ENCODE measurements at places on chromosomes 11 and 22.

- DNase-seq: no peak
Measured at GRCh38 chr22:50702821-50703725, 30.4 kb downstream of the SHANK3 start.

GRCh38 chr11:18193010-18193409, 20.4 kb downstream of the MRGPRX4 start:
- DNase-seq: no peak

DNA sequence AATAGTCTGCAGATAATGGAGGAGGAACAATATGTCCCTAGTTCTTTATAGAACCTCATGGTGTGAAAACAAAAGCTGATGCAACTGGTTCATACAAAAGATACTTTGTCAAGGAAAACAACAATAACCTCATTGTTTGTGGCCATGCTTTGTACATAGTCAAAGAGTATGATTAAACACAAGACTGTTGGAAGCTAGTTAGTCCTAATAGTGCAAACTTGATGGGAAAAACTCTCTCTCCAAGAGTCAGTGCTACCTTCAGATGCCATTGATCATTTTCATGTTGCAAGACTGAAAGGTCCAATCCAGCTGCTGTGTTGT, 20.1 kb upstream of the PLAAT2 start:
- no peak for DNase-seq

DNA sequence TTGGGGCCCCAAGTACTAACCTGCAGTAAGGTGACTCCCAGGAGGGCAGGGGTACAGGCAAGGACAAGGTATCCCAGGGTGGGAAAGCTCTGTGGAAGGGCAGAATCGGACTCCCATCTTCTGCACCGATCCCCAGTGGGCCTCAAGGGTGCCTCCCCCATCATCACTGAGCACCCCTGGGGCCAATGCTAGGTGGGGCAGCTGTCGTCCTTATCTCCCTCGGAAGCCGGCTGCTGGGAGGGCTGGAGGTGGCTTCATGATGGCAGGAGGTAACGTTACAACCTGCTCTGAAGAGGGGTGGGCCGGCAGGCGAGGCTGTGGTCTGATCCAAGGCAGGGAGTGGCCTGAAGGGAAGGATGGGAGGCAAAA, 87.6 kb upstream of the LINC01488 start:
- DNase-seq: no peak

DNA sequence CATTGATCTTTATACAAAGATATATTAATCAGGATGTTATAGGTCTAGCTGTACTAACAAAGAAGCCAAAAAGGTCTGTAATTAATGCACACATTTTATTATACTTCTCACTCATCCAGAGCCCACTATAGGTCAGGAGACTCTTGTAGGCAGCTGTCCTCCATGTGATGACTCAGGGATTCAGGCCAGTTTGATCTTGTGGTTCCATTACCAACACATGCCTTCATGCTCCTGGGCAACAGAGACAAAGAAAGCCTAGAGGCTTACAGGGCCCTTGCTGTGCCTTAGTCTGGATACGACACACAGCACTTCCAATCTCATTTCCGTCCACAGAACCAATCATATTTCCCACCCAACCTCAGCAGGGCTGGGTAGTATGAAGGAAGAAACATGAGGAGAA, 150.3 kb upstream of the NCAM1 start:
- no peak for DNase-seq

DNA sequence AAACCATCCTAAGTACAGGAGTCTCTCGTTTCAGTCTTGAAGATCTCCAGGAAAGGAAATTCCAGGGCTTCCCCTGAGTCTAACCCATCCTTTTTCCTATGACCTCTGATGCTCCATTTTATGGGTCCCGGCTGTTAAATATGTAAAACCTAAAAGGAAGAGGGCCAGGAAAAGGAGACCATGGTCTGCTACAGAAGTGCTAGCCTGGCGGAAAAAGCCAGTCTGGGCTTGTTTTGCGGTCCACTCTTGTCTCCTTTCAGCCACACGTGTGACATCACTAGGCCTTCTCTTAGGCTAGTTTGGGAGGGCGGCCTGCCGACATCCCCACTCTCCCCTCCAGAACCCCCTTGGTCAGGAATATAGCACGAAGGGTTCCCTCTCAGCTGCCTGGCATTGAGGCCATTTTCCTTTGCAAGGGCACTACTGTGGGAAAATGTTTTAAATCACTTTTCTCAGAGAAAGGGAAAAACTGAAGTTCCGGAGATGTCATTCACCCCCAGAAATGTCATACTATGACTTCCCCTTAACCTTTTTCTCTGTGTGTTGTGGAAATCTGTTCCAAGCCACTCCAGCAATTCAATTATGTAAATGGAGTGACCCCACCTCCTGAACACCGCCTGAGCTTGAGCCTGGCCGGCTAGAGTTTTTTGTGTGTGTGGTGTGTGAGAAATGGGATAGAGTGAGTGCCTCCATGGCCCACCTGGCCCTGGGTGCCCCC, 86.9 kb downstream of the UBASH3B start:
- no peak for DNase-seq

DNA sequence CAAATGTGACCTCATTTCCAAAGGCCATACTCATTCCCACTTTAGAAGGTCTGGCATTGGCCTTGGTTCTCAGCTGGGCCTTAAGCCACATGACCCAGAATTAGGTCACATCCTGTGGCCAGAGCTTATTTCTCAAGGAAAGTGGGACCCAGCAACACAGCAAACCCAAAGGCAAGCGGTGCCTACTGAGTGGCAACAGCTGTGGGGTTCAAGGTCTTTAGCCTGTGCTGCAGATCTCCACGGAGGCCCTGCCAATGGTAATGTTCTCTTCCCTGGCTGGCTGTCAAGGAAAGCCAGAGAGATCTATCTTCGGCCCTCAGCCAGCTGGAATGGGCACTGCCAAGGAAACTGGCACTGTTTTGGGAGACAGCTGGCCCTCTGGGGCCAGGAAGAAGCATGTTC, 41.5 kb upstream of the TP53I11 start:
- DNase-seq: no peak

- no peak for DNase-seq
Measured at GRCh38 chr11:65919573-65920371, 546 bp downstream of the DRAP1 start.

GRCh38 chr11:8652140-8652539, 30.3 kb downstream of the TRIM66 start:
- DNase-seq: no peak

DNA sequence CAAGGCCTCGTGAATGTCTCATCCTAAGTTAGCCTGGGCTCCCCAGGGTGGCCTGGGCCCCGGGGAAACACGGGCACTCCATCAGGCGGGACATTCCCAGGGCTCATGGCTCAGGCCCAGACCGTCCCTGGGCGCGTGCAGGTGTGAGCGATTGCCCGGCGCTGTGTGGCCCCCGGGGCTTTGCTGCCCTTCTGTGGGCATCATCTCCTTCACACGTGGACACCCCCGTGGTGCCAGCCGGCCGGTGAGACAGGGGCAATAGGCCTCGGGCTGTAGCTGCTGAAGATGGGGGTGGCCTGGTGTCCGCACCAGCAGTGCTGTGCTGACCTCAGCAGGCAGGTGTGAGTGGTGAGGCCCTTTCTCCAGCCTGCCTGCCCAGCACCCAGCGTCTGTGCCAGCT, 4.6 kb upstream of the SELENOO start:
- no peak for DNase-seq

GRCh38 chr11:131913267-131913666, 542.9 kb downstream of the NTM start:
- no peak for DNase-seq

GRCh38 chr11:124167826-124168231, 15.3 kb upstream of the OR10D3 start:
- DNase-seq: no peak

DNA sequence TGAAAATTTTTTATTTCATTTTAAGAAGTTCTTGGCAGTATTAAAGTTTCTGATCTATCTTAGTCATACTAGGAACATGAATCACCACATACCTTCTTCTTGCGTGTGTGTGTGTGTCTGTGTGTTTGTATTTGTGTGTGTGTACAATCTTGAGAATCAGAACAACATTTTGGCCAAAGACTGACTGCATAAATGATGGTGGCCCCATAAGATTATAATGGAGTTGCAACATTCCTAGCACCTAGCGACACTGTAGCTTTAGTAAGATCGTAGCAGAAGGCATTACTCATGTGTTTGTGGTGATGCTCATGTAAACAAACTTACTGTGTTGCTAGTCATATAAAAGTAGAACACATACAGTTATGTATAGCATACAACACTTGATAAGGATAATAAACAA, 205.4 kb downstream of the FAM76B start:
- DNase-seq: no peak

DNA sequence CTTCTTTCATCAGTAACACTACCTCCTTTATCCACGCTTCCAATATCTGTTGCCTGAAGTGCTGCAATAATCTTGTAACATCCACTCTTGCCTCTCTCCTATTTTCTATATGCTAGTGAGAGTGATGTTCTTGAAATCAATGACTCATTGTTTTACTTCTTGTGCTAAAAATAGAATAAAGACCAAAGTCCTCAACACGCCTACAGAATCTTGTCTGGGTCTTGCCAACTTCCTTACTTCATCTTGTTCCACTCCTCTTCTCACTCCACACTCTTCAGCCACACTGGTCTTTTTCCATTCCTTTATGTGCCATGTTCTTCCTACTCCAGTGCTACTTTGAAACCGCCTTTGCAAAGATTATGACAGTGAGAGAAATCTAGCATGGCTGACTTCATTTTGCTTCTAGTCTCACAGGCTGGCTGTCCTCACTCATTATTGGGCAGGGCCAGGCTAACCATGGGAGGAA, 136.4 kb downstream of the CCDC81 start:
- DNase-seq: no peak

GRCh38 chr22:44182588-44183286, 2.0 kb downstream of the PARVG start:
- DNase-seq: no peak

DNA sequence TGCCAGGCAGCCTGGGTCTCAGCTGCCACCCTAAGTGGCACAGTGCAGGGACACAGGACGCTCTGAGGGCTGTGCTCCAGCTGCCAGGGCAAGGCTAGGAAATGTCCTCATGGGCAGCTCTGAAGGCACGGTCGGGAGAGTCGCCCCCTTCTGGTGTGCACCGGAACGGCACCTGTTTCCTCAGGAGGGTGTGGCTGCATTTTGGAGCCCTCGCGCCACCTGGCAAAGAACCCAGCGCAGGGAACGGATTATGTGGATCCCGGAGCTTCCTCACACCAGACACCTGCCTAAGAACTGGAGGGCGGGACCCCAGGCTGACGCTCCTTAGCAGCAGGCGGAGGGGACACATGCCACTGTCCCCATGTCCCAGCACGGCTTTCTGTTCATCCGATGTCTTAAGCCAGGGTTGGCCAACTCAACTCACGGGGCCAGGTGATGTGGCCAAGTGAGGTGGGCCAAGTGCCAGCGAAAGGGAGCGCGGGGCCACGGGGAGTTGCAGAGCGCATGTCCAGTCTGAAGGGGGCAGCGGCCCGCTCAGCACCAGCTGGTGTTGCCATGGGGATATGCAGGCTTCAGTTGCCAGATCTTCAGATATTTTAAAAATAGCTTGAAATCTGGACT, 5.1 kb upstream of the SLC22A8 start:
- no peak for DNase-seq

DNA sequence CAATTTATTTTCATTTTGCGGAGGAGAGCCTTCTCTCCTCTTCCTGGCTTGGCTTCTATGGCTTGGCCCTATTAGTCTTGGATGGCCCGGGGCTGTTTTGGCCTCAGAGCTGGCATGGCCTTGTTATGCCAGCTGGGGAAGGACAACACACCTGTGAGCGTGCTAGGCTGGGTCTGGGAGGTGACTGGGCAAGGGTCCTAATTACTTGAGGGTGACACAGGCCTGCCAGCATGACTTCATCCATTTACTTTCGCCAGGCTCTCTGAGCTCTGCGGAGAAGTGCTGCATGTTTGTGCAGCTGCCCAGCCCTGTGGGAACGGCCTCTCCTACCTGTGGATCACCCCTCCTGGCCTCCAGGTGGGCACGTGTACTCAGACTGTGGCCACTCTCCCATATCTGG, 153.6 kb downstream of the SNX19 start:
- DNase-seq: no peak

- no peak for DNase-seq
Measured at GRCh38 chr11:126394036-126394435, 38.5 kb downstream of the ST3GAL4 start.

- no peak for DNase-seq
Measured at GRCh38 chr11:80519596-80520506, 1079.0 kb upstream of the TENM4 start.

- DNase-seq: no peak
Measured at GRCh38 chr22:28914201-28914600, 30.8 kb downstream of the ZNRF3 start.

- DNase-seq: no peak
Measured at GRCh38 chr11:3167143-3168119, 2.3 kb upstream of the OSBPL5 start.

- DNase-seq: no peak
Measured at GRCh38 chr11:36243641-36244040, 45.6 kb downstream of the COMMD9 start.

DNA sequence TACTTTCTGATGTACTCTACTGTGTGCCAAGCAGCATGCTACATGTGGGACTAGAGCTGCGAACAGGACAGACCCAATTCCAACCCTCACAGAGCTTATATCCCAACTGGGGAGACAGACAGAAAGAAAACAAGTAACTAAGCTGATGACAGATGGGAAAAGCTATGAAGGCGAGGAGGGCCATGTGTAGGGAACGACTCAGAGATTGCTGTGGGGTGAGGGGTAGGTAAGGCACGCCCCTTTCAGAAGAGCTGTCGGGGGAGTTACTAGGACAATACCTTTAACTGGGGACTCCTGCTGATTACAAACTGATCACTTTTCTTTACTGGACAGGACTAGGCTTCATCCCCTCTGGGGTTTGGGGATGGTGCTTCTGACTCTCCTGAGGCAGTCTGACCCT, 48.9 kb downstream of the ST3GAL4 start:
- DNase-seq: no peak

DNA sequence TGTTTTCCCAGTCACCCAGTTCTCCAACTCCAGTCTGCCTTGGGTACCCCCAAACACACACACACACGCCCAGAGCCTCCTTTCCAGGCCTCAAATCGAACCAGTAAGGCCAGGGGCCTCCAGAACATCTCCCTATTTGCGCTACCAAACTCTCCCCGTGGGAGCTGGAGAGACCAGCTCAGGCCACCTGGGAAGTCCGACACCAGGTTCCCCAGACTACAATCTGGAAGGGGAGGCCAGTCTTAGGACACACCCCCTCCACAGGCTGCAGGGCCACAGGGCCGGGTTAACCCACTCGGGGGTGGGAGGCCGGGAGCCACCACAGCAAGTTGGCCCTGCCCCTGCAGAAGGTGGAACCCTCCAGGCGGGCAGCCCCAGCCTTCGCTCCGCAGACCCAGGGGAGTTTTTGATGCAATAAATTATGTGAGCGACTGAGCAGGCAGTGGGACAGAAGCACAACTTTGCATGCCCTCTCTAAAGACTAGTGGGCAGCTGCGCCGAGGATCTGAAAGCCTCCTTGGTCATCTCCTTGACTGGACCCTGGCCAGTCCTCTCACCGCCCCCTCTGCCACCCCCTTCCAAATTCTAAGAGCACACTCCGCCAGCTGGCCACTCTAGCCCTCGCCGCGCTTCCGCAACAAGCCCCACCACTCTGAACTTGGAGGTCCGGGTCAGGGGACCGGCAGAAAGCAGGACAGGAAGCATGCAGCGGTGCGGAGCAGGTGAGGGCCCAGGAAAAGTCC, 2.8 kb downstream of the IGF2 start:
- DNase-seq: no peak
